SHP77 treated with DMSO at 0.1 percent for 48 hours (cell line): ENCODE measurements at places on chromosomes 3 and 15.

DNA sequence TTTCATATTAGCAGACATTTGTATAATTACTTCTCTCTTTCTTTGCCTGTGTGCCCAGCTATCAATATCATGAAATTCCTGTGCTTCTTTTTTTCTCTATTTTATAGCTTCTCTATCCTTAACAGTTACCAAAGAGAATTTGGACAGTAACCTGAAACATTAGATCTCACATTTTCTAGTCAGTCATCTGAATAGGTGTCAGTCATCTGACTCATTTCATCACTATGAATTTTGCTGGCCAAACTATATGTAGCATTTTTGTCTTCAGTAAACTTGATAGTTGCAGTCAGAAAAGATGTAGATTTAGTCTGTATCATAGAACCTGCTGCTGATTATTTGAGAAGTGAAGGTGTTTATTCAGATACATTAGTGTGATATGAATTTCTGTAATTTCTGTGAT is 52.6 kb downstream of the HMG20A start:
- no peak for DNase-seq

GRCh38 chr15:87123676-87124382 is 1044.2 kb downstream of the AGBL1 start:
- DNase-seq: peak; percentile 62

GRCh38 chr3:77506384-77506783 is 466.5 kb downstream of the ROBO2 start:
- DNase-seq: no peak

DNA sequence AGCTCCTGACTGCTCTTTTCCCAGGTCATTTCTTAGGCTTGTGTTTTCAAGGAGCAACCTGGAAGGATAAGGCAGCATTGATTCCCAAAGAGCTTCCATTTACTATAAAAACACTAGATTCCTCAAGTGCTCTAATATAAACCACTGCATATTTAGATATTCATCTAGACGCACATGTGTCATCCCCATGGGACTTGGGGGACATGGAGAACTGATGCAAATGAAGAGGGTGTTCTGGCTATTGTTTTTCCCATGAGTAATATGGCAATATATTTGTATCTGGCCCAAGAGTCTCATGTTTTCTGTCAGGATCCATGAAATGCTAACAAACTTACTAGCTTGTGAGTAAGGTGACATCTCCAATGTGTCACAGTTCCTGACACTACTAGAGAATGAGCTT is 31.3 kb downstream of the HACD2 start:
- DNase-seq: no peak

DNA sequence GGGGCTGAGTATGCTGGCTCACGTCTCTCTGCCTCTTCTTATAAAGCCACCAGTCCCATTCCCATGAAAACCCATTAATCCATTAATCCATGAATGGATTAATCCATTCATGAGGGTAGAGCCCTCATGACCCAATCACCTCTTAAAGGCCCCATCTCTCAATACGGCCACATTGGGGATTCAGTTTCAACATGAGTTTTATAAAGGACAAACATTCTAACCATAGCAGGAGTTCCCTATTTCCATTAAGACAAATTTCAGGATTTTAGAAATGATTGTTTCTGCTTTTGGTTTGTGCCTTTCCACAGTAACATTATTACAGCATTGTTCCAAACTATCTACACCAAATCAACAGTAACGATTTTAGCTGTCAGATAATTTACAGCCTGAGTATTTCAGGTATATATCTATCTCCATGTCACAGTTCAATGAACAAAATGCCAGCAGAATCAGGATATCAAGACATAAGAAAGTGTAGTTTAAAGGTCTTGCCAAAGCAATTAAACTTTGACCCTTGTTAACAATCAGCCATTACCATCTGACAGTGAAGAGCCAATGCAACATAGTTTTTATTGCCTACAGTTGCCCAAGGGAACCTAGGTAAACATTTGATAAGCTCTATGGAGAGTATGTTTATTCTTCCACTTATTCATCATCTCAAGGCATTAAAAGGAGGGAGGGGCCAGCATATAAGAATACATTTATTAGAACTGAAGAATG is 3.8 kb downstream of the TSPAN3 start:
- no peak for DNase-seq

DNA sequence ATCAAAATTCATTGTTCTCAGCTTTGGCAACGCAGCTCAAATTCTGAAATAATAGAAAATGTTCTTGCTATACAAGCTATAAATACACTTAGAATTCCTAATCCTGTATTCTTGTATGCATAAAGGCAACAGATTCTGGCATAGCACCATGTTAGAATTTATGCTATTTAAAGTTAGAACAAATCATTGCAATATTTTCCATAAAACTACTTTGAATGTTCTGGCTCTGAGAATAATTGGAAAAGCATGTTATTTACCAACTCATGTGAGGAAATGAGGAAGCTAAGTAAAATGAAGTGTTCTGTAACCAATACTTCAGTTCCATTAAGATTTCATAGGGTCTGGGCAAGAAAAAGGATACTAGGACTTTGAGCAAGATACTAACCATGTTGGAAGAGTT is 888.9 kb downstream of the SQOR start:
- no peak for DNase-seq

GRCh38 chr15:67024314-67024997 is 40.9 kb upstream of the SMAD3 start:
- DNase-seq: no peak

GRCh38 chr3:169264711-169265110 is 398.8 kb downstream of the MECOM start:
- peak; percentile 81 for DNase-seq

DNA sequence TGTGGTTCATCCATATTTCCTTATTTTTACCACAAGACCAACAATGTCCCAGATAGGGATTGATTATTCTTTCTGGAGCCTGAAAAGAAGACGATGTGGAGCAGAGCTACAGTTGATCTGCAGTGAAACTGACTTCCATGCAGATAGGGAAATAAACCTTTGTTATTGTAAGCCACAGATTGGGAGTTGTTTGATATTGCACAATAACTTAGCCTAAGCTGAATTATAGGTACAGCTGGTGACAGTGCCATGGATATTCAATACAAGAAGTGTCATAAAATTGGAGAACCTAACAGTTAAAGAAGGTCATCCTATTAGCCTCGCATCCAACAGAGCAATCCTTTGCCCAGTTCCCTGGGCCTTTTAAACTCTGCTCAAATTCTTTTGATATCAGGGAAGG is 367.7 kb upstream of the PPP2R3A start:
- DNase-seq: no peak

DNA sequence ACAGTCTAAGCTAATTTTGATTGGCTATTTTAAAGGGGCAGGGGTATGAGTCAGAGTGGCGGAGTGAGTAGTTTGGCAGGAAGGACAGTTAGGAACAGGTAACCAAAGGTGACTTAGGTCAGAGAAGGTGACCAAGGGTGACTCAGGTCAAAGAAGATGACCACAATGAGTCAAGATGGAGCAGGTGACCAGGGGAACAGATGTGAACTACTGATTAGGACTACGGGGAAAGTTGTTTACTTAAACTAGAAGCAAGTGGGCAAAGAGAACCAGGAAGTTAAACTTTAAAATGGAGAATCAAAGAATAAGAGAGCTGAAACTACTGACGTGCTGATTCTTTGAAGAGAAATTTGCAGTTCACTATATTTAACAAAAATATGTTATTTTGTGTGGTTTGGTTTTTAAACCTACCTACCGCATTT is 14.1 kb upstream of the CA12 start:
- DNase-seq: no peak

- DNase-seq: no peak
Observed at GRCh38 chr3:191889106-191889505, 428.1 kb downstream of the PYDC2 start.

DNA sequence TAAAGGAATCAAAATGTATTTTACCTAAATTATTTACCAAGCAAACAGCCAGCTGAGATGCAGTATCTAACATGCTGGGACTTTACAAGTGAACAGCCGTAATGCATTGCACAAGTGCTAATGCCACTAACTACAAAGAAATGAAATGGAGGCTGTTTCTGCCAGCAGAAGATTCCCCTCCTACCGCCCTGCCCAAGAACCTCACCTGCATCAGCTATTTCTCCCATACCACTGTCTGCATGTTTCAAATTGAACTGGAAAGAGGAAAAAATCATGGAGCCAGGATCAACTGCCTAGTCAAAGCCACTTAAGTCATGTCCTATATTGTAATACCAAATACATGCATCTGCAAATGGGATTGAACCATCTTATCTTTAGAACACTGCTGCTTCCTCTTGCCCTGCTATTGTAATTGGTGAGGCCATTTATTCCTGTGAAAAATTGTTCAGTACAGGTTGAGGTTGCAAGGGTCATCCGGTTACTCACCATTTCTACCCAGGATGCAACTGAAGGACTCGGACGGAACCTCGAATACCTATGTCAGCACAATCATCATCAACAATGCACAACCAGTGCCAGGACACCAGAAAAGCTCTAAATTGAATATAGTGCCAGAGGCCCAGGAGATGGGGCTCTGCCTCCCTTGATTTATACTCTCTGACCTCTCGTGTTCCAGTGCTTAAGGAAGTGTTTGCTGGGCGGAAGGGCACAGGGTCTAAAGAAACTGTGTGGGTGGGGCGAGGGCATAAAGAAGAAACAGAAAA is 27.5 kb downstream of the ANXA2 start:
- DNase-seq: no peak

GRCh38 chr3:110015231-110015963 is 678.1 kb upstream of the DPPA4 start:
- DNase-seq: no peak

DNA sequence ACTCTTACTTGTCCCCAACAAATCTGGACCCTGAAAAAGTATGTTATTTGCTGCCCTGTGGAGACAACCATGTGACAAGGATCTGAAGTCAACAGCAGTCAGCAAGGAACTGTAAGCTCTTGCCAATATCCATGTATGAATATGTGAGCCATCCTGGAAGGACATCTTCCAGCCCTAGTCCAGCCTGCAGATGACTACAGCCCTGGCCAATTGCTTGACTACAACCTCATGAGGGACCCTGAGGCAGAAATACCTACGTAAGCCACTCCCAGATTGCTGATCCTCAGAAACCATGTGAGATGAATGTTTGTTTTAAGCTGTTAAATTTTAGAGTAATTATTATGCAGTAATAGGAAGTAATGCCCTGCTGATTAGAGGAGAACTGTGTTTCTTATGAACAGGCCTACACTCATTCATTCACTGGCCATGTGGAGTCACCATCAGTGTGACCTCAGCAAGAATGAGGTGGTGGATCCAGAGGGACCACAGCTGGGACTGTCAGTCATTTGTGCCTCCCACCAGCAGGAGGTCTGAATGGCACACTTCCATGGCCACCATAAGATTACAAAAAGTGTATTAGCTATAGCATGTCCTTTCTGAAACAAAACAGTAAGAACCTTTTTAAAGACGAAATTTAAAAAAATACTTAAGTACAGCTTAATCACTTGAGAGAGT is 92.6 kb downstream of the TFDP2 start:
- DNase-seq: no peak

DNA sequence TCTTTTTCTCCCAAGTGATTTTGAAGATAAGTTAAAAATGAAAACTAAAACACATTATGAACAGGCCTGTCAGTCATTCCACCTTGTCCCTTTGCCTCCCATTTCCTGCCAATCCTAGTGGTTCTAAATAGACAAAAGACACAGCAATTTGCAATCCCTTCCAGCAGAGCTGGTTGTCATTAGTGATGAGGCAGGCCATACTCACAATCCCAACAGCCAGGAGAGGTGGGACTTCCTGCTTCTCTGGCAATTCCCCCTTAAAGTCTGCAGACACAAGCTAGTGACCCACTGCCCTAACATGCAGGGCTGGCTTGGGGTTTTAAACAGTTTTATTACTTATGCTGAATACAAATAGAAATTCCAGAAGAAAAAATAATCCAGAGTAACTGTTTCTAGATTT is 38.4 kb upstream of the RBP1 start:
- no peak for DNase-seq

DNA sequence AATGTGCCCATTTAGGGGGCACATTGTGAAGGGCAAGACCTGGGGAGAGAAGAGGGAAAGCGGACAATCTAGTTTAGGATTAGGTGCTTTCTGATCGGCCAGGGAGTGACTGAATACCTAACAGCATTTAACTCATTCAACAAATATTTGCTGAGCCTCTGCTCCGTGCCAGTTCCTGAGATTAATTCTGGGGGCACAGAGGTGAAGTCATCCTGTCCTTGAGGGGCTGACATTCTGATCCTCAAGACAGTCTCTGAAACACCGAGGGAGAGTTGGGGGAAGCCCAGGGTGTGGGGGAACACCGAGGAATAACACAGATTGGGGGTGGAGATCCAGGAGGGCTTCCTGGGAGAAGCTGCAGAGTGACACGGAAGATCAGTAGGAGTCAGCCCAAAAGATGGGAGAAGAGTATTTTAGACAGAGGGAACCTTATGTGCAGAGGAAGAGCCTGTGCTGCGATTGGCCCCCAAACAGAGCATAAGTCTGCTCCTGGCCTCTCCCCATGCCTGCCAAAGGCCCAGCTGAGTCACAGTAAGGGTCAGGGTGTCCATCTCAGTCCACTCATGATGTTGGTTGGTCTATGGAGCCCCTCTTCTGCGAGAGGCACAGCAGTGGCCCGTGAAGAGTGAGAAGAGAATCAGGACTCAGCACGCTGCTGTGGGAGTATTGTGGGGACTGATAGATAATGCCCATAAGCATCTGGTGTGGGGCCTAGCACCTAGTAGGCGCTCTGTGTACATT is 60.2 kb downstream of the AMOTL2 start:
- DNase-seq: no peak

DNA sequence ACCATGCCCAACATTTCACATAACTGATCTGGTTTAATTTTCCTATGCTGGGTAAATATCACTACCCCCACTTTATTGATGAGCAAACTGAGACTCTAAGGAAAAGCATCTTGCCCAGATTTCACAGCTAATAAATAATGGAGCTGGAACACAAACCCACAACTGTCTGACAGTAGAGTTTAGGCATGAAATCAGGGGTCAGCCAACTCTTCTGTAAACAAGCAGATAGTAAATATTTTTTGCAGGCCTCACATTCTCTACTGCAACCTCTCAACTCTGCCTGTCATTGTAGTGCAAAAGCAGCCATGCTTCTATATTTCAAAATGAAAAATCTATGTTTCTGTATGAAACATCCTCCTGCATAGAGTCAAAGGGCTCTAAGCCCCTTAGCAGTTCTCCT is 111.5 kb downstream of the ERC2 start:
- DNase-seq: no peak

GRCh38 chr3:159236321-159236720 is 434.5 kb downstream of the MFSD1 start:
- peak; percentile 45 for DNase-seq

- DNase-seq: no peak
Observed at GRCh38 chr15:41775651-41776050, 1.4 kb downstream of the MAPKBP1 start.

DNA sequence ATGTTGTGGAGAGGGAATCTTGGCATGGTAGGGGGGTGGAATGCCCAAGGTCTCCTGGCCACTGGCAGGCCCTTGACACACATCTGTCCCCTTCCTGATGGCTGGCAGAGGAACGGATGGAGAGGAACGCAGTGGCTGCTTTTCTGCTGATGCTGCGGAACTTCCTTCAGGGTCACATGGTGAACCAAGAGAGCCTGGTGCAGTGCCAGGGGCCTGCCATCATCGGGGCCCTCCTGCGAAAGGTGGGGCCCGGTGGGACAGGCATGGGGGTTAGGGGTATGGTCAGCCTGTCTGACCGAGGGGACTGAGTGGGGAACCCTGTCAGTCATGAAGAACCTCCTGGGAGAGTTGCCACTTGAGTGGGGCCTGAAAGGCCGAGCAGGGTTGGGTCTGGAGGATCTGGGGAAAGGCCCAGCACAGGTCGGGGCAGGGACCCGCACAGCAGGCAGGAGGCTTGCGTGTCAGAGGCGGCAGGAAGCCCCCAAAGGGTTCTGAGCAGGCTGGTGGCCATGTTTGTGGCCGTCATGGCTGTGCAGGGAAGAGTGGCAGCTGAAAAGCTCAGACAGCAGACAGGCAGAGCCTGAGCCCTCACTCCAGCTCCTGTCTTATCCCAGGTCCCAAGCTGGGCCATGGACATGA is 18.1 kb downstream of the NBEAL2 start:
- no peak for DNase-seq
